Neural progenitor cell (in vitro differentiated cells): ENCODE measurements at places on chromosomes 7 and 10.

DNA sequence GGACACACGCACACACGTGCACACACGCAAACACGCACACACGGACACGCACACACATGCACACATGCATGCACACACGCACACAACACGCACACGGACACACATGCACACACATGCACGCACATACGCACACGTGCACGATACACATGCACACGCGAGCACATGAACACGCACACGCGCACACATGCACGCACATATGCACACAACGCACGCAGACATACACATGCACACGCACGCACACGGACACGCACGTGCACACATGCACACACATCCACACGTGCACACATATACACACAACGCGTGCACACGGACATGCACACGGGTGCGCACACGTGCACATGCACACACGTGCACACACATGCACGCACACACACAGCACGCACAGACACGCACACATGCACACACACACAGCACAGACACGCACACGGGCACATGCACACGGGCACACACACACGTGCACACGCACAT, 17.3 kb upstream of the GPER1 start:
- no peak for DNase-seq

GRCh38 chr7:17556247-17556956, 257.9 kb downstream of the AHR start:
- no peak for DNase-seq

DNA sequence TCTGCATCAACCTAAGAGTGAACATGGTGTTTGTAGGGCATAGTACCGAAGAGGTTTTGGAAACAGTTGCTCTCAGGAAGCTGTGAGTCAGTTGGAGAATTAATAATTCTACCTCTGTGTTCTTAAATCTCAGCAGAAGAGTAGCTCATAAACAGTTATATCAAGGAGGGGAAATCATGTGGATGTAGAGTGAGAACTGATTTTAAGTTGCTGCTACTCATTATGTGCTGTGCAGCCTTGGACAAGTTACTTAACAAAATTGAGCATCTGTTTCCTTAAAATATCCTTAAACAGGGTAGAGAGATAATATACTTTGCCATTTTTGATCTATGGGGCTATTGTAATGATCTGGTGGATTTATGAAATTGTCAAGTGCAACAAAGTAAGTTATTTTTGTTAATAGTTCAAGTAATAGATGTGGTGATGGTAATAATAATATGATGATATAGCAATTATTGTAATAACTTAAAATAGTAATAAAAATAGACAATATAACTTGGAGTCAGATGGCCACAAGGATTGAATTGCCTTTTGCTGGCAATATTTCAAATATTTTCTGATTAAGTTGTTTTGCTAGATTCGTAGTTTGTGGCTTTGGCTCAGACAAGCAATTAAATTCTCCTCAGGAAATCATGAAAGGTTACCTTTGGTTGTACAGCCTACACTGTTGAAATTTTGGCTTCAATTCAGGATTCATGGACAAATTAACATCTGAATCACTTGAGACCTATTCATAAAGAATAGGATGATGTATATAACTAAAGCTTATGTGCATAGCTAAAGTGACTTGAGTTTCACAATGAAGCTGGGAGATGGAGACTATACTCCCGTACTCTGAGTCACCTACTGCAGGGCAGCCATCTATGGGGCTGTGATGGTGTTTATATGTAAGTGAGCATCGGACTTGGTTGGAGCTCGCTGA, 228.5 kb downstream of the CDK14 start:
- DNase-seq, result no peak

- DNase-seq, result no peak
Observed at GRCh38 chr10:33227489-33227888, 107.0 kb downstream of the NRP1 start.

DNA sequence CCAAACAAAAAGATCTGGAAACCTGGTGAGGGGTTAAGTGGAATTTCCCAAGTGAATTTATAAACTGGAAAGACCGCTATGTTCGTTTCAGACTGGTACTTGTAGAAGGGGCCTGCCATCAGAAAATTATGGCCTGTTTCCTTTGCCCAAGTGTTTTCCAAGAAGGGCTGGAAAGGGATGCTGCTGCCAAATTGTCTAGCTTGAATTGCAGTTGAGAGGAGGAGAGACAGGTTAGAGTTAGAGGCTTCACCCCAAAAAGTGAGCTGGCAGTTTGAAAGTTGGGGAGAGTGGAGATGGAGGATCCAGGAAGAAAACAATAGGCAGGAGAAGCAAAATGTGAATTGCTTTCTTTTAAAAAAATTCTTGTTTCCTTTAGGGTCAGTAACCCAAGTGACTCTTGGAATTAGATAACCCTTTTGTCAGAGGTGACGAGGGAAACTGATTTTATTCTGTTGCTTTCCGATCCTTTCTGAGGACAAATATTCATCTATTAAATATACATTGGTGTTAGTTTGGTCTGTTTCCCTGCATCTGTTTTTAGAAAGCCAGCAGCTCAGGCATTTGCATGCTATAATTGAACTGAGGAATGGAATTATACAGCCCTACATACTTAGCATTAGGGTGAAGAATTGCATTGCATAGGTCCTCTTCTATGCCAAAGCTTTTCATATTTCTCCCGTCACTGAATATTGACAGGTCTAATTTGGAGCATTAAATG, 82.5 kb upstream of the PRR15 start:
- no peak for DNase-seq

DNA sequence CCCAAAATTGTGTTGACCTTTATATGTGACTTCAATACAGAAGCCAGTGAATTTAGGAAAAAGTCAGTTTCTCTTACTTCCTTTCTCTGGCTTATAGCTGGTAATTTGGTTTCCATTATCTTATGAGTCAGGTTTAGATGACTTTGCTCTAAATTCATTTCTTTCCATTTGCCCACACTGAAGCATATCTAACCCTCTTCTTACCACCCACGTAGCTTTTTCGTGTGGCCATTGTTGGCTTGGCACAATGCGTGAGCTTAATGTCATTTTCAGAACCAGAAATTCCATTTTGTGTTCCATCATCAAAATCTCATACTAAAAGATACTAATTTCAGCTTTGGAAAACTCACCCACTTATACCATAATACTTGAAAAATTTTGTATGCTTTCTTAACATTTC, 271.2 kb downstream of the INHBA start:
- DNase-seq, result no peak

- no peak for DNase-seq
Observed at GRCh38 chr10:87925570-87925969, 62.1 kb downstream of the PTEN start.

GRCh38 chr7:74230446-74231231, 20.8 kb downstream of the LAT2 start:
- DNase-seq, result no peak

DNA sequence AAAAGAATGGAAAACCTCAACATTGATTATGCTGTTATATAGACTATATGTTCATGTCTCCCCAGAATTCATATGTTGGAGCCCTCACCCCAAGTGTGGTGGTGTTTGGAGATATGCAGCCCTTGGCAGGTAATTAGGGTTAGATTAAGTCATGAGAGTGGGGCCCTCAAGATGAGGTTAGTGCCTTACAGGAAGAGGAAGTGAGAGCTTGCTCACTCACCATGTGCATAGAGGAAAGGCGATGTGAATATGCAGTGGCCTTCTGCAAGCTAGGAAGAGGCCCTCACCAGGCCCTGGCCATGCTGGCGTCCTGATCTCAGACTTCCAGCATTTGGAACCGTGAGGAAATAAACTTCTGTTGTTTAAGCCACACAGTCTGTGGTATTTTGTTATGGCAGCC, 14.8 kb downstream of the ZNF33A start:
- DNase-seq, result no peak

- DNase-seq, result no peak
Observed at GRCh38 chr7:44498230-44498954, 7.9 kb upstream of the NUDCD3 start.

DNA sequence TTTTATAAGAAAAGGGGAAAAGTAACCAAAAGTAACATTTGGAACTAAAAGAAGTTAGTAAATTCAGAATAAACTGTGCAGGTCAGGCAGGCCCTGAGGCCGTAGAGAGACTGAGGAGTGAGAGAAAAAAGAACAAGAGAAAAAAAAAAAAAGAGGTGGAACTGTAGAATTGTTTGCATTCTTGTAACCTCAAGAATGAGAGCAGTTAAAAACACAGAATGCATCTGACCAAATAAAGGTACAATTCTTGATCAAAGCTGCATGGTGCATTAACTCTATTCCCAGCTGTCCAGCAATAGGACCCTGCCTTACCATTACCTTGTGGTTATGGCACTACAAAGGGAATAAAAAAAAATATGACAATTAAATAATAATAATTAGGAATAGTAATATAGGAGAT, 170.1 kb upstream of the SEMA3A start:
- DNase-seq, result peak; percentile 12

GRCh38 chr10:6278519-6279120, 75.9 kb downstream of the PFKFB3 start:
- no peak for DNase-seq

- no peak for DNase-seq
Observed at GRCh38 chr10:92014620-92015019, 91.0 kb downstream of the BTAF1 start.

GRCh38 chr10:16559236-16559773, 37.6 kb upstream of the C1QL3 start:
- DNase-seq, result no peak

- DNase-seq, result no peak
Observed at GRCh38 chr7:55120501-55121198, 101.8 kb downstream of the EGFR start.

DNA sequence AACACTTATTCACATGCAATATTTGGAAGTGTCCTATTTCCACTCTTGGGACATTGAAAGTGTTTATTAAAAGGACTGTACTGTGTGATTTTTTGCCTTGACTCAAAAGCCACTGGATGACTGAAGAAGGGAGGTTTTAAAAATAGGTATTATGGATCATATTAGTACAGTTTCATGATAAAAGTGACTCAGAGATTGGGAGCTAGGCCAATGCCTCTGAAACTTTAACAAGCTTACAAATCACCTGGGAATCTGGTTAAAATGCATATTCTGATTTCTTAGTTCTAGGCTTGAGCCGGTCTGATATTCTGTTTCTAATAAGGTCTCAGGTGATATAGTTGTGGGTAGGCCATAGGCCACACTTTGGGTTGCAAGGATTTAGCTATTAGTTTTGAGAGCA, 191.2 kb downstream of the PLXDC2 start:
- DNase-seq, result no peak

DNA sequence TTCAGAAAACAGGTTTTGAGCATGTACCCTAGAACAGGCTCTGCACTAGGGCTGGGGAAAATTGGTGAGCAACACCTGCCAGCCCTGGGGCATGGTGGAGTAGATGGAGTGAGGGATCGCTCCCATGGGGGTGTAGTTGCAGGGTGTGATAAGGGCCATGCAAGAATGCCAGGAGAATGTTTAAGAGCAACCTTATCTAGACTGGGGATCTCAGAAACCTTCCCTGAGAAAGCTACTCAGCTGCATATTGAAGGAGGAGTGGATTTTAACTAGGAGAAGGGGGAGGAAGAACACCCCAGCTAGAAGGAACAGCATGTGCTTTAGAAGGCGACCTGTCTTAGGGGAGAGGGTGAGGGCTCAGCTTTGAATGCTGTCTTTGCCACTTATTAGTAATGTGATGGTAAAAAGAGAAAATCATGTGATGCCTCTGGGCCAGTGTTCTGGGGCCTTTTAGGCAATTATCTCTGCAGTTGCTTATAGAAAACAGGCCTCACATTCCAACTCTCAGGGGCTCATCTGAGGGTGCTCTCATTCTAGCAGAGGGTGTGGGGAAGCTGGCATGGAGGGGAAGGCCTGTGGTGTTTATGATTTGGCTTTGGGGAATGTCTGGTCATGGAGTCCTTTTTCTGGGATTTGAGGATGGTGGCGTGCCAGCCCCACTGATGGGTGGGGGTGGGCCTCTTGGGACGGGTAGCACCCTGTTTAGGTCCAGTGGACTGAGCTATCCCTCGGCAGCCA, 225.4 kb downstream of the BMPER start:
- no peak for DNase-seq

GRCh38 chr7:4268040-4268965, 413.8 kb upstream of the FOXK1 start:
- DNase-seq, result peak; percentile 16

DNA sequence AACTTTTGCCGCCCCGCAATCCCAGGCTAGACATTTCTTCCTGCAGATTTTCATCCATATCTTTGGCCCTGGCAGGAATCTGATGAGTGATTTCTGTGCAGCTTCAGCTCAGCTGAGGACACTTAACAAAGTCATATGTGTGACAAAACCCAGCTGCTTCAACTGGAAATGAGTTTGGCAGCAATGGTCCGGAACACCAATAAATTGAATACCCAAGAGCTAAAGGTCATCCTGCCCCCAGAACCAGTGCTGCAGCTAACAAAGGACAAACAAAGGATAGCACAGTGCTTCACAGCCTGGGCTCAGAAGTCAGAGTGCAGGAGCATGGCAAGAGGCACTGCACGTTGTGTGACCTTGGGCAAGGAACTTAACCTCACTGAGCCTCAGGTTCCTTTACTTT, 40.0 kb upstream of the TRIL start:
- DNase-seq, result peak; percentile 11

GRCh38 chr7:122694697-122695096, 4.2 kb downstream of the RNF133 start:
- DNase-seq, result no peak

- DNase-seq, result peak; percentile 58
Observed at GRCh38 chr7:104772405-104773345, 241.3 kb upstream of the KMT2E start.

DNA sequence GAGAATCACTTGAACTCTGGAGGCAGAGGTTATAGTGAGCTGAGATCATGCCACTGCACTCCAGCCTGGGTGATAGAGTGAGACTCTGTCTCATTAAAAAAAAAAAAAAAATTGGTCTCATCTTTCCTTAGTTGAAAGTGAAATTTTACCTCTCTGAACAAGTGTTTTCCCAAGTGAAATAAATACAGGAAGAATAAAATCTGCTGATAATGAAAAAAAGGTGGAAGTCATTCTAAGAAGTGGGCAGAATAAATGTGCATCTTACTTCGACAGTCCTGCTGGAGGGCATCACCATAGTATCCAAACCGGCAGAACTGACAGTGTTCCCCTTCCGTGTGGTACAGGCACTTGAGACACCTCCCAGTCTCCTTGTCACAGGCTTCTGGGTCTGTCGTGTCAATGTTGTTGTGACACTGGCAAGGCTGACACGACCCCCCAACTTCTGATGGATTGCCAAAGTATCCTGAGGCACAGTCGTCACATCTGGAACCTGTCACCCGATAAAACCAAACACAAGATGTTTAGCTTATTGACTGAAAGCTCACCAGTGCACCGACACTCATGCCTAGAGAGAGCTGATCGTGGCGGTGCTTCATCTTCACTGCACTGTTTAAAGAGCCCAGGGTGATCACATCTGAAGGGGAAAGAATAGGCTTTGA, 49.6 kb downstream of the LAMB1 start:
- no peak for DNase-seq

GRCh38 chr10:33697016-33697415, 362.5 kb upstream of the NRP1 start:
- no peak for DNase-seq

- no peak for DNase-seq
Observed at GRCh38 chr10:4655879-4656278, 170.1 kb upstream of the AKR1E2 start.

GRCh38 chr7:80699045-80699638, 60.7 kb downstream of the CD36 start:
- peak; percentile 58 for DNase-seq

GRCh38 chr10:76905251-76905650, 732.4 kb downstream of the KCNMA1 start:
- DNase-seq, result no peak

- no peak for DNase-seq
Observed at GRCh38 chr10:103523683-103524082, 30.2 kb downstream of the NEURL1 start.

GRCh38 chr7:130875265-130875741, 141.3 kb upstream of the KLF14 start:
- DNase-seq, result peak; percentile 73

GRCh38 chr10:80186364-80187012, 18.8 kb downstream of the ANXA11 start:
- DNase-seq, result no peak
